ENCODE measurements at places on chromosomes 5 and 9.
A peak's percentile ranks its signal among the peaks of the same experiment; 100 is the strongest.

GRCh38 chr9:136711751-136712689 is at the start of gene DIPK1B:
Gene DIPK1B, plus strand, starts transcription at chr9:136712572. Its CDS starts 94 bp downstream, at chr9:136712666.
- DNase-seq = no peak

- peak; percentile 43 for DNase-seq
These were observed 1.2 kb downstream of the HOMER1 start for GRCh38 chr5:79512471-79513307.

DNA sequence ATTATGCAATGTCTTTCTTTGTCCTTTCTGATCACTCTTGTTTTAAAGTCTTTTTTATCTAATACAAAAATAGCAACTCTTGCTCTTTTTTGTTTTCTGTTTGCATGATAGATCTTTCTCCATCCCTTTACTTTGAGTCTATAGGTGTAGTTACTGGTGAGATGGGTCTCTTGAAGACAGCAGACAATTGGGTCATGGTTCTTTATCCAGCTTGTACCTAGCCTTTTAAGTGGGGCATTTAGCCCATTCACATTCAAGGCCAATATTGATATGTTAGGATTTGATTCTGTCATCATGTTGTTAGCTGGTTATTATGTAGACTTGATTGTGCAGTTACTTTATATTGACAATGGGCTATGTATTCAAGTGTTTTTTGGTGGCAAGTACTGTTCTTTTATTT is 245.9 kb upstream of the TARS1 start:
- no peak for DNase-seq

- DNase-seq = no peak
These were observed 7.8 kb upstream of the CCDC192 start for GRCh38 chr5:127695346-127695745.

GRCh38 chr9:11192993-11193392 is 580.2 kb upstream of the PTPRD start:
- DNase-seq = no peak

GRCh38 chr5:132019857-132020555 is 8.5 kb upstream of the ACSL6 start:
- DNase-seq = no peak

- peak; percentile 96 for DNase-seq
These were observed 19.2 kb downstream of the GSN start for GRCh38 chr9:121286973-121287741.

GRCh38 chr5:100553209-100553608 is 18.0 kb downstream of the FAM174A start:
- no peak for DNase-seq

- DNase-seq = no peak
These were observed 407.2 kb downstream of the EFNA5 start for GRCh38 chr5:107263387-107264018.

DNA sequence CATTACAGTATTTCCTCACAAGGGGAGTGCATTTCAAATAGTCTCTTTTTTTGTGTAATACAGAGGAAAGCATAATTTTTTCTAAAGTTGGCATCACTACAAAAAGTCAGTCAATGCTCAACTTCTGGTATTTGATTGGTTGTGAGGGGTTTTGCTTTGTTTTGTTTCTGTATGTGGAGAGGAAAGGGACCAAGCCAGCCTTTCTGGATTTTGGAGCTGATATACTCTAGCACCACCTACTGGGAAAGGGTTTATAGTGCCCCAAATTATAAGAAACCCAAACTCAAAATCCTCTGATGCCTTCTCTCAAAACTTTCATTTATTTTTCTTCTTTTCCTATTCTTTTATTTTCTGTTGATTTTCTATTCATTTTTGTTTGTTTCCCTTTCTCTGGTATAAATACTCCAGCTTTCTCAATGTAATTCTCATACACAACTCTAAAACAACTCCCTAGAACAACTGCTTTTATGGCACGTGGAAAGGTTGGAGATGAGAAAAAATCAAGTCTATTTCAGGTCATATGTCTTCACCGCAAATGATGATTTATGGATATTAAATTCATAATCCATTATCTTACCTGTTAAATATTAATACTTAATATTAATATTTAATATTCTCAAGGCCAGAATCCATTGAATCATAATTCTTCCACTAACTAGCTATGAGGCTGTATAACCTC is 69.5 kb upstream of the ANXA1 start:
- peak; percentile 55 for DNase-seq

DNA sequence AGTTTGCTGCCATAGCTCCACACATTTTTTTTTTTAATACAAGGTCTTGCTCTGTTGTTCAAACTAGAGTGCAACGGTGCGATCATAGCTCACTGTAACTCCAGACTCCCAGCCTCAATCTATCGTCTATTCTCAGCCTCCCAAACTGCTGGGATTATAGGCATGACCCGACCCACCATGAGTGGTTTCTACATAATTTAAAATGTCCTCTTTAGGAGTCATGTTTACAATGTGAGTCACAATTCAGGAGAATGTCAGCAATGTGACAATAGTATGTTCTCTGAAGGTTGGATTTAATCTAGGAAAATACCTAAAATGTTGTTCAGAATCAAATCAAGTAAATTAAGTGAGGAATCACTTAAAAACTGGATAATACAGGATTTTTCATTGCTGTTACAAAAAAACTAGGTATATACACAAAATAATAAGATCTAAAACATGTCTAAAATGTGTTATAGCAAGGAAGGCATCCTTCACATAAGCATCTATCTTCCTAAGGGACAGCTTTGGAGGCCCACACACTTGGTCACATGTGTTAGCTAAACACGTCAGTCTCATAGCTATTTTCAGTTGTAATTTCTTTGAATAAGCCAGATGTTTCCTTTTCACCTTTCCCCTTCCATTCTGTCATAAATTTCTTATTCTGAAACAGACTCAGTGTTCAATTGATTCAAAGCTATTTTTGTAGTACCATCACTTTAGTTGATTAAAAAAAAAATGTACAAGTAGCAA is 30.0 kb upstream of the ELAVL2 start:
- no peak for DNase-seq

DNA sequence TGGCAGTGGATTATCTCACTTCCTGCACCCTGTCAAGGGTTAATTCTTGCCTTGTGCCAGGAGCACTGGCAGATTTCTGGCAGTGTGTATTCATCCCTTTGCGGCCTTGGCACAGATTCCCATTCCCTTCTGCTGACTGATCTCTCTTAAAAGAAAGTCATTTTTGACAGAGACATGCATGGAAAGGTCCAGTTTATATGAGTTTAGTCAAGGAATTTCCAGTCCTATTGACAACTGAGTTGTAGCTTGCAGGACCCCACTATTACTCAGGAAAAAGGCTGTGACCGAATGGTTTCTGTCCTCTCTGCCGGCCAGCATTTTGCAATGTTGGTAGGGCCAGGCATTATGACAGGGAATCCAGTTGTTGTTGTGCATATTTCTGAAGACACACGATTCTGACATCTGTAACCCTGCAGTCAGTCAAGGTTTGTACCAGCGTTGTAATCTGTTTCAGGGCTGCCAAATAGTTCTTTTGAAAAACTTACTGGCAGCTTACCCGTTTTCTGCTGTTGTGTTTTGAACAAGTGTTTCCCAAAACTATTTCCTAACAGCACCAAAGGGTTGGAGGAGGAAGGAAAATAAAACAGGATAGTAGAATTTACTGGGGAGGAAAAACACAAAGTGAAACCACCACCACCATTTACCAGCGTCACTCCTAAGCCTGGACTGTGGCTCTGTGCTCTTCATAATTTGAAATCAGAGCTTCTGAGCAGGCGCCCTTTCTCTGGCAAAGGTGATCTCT is 243.4 kb upstream of the KLF4 start:
- DNase-seq = peak; percentile 82

DNA sequence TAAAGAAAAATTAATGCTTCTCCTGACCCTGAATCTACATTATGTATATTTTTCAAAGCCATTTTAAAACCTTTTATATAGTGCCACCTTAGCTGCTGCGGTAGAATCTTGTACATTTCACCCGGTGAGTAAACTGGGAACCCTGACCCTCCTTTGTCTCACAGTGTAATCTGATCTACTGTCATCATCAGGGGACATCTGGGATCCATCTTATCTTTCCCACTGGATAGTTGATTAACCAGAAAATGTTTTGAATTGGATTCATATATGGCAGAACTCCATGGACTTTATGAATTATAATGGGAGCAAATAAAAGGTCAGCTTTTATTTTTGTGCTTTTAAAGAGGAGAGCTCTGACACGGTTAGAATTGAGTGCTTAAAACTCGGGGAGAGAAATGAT is 95.0 kb downstream of the ADAMTSL1 start:
- DNase-seq = no peak

- no peak for DNase-seq
These were observed 168.5 kb downstream of the CPLANE1 start for GRCh38 chr5:37080697-37081096.

GRCh38 chr5:178489271-178489976 is 100.8 kb downstream of the COL23A1 start:
- no peak for DNase-seq

Measured in kidney tubule cell (primary cell).